ENCODE measurements at places on chromosomes 3 and 15.

DNA sequence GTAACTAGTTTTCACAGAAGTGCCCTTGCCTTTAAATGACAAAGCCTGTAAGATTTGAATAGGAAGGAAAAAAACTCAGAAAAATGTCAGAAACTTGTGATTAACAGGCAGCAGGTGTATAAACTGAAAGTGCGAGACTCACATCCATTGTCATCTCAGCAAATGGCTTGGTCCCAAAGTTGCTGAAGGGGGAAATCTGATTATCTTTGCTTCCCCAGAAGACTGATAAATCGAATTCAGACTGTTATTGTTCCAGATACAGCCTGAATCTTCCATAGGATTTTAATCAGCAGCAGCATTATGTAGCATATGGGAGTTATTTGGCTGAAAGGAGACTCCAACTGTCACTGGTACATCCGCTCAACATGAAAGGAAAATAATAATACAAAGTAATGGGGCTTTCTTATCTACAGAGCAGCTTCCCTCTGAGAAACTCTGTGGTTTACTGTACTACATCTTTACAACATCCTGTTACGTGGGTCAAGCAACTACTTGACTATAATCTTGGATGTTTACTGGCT lies 550.4 kb upstream of the CCDC54 start:
- no peak for DNase-seq

DNA sequence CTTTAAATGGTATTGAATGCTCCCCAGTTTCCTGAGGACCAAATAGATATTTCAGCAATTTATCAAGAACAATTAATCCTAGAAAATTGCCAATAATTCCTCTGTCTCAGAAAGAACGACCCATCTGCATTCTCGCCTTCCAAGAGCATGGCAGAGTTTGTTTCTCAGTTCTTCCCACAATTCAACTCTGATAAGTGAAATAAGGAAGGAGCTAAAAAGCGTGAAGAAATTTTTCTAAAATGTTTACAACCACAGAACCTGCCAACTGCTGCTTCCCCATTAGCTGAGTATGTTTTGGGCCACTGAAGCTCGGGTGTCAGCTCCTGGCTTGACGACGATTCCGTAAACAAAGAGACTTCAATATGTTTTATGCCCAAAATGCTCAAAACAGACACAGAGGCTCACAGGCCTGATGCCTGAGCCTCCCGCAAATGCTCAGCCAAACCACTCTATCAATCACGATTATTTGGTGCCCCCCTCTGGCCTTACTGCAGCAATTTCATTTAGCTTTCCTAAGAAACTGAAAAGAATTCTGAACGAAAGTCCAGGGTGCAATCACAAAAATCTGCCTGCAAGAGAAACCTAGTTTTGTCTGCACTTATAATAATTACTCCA lies 259.2 kb upstream of the CCDC54 start:
- no peak for DNase-seq

DNA sequence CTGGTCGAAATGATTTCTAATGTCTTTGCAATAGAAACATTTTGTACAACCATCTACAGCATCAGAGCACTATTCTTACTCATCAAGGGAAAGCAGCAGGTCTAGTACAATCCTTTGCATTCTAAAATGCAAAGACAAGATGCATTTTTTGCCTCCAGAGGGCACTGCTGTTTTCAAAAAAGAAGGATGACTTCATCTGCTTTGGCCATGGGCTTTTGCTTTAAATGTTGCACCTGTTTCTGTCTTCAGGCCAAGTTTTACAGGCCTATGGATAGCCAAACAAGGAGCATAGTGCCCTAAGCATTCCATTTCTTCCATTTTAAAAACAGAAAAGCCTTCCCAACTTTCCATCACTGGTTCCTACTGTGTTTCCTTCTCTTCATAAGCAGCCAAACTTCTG lies 3.4 kb downstream of the PARP9 start:
- peak; percentile 58 for DNase-seq

DNA sequence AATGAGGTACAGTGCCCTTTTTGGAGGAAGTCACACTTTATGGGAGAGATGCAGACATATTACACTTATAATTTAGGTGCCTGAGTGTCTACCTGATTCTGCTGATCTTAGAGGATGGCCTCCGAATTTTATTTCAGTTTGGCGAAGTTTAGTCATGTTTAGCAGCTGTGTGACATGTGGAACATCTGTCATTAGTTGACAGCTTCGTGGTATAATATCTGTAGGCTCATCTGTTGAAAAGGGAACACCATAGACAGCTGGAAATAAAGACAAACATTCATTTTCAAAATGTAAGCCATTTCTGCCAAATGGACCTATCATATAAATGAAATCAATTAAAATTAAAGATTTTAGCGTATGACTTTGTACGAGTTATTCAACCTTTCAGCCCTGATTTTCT lies 165.4 kb downstream of the CFAP20DC start:
- DNase-seq = no peak

DNA sequence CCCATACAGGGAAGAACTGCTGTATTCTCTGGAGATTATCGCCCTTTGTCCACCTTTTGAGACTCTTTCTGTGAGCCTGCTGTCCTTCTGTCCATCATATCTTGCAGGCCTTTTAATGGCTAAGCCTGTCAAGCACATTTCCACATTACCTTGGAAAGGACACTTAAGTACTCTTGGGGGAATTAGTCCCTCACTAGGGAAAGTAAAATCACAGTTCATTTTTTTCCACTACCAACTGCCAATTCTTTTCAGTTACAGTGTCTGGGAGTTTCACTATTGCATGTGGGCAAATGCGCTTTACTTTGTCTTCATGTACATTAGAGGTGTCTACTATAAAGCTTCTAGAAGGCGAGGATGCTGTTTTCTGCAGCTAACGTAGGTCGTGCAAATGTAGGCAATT lies 242.1 kb downstream of the NSUN3 start:
- no peak for DNase-seq

DNA sequence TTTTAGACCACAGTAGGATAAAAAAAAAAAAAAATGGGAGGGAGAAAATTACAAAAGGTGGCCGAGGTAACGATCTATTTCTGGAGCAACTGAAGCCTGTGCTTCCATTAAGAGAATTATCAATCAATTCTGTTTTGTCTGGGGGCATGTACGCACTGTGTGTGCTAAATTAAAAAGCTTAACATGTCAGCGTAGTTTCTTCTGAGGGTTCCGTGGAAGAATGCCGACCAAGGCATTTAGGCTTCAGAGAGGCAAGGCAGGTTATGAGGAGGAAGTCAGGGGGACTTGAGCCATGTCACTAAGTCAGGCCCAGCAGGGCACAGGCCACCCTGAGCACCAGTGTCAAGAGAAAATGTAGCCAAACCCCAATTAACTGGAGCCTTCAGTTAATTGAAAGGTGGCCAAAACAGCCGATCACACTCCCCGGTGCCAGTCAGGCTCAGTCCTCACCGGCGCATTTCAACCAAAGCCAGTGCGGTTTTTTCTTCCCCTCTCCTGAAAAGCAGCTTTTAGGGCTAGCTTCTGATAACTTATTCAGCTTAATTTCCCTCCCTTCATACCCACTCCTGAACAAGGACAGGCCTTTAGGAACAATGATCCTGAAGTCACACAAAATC lies 113.9 kb downstream of the MEGF11 start:
- DNase-seq = no peak

DNA sequence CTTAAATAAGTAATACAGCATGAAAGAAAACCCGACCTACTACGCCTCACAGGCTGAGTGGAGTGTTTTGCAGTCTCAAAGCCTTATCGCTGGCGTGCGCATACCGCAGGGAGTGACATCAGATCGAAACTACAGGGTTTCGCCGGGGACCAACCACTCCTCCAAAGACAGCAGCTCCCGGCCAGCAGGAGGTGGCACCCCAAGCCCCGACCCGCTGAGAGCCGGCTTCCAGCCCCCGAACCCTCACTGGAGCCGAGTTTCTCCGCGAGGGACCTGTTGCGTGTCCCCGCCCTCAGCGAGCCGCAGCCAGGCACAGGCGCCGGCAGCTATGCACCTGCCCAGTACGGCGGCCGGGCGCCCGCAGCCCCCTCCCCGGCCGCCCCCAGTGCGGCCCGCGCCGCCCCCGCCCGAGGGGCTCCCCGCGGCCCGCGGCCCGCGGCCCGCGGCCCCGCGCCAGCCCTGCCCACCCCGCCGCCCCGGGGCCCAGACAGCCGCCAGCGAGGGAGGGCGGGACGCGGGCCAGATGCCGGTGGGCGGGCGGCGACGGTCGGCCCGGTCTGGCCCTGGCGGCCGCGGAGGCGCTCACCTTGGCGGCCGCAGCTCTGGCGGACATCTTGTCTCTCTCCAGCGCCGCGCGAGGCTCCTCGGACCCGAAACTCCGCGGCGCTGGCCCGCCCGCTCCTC lies 710 bp downstream of the TJP1 start:
- DNase-seq = peak; percentile 50

DNA sequence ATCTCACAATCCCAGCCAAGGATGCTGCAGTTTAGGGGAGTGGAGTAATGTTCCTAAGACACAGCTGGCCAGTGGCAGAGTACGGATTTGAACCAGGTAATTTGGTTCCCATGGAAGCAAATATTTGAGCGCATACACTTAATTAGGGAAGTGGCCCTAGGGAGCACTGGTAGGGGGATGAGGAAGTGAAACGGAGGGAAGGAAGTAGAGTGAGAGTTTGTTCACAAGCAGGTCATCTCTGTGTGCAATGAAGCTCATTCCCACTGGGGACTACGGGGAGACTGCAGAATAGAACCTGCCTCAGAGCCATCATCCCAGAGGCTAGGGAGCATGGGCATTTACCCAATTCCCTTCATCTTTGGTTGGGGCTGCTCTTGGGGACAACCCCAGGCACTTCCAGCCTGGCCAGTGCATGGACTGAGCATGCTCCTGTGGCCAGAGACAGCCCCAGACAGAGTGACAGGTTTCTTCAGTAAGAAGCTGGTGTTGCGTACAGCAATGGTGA lies 317.2 kb upstream of the PROK2 start:
- DNase-seq = no peak

GRCh38 chr3:139557041-139557440 lies 17.5 kb upstream of the RBP1 start:
- no peak for DNase-seq

DNA sequence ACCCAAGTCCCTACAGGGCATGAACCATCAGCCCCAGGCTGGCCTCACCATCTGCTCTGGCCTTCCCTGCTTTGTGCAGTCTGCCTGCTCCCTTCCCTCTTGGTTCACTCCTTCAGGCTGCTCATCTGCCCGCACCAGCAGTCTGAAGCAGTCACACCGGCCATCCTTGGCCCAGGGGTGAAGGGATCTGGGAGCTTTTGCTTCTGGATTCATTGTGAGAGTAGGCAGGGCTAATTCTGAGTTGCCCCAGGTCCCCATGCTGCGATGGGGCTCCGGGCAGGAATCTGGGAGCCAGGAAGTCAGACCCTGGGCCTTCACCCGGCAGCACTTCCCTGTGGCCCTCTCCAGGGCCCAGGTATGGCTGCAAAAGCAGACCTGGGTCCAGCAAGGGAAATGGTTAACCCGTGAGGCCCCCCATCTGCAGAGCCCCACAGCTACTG lies 99.7 kb downstream of the VGLL4 start:
- DNase-seq = no peak

DNA sequence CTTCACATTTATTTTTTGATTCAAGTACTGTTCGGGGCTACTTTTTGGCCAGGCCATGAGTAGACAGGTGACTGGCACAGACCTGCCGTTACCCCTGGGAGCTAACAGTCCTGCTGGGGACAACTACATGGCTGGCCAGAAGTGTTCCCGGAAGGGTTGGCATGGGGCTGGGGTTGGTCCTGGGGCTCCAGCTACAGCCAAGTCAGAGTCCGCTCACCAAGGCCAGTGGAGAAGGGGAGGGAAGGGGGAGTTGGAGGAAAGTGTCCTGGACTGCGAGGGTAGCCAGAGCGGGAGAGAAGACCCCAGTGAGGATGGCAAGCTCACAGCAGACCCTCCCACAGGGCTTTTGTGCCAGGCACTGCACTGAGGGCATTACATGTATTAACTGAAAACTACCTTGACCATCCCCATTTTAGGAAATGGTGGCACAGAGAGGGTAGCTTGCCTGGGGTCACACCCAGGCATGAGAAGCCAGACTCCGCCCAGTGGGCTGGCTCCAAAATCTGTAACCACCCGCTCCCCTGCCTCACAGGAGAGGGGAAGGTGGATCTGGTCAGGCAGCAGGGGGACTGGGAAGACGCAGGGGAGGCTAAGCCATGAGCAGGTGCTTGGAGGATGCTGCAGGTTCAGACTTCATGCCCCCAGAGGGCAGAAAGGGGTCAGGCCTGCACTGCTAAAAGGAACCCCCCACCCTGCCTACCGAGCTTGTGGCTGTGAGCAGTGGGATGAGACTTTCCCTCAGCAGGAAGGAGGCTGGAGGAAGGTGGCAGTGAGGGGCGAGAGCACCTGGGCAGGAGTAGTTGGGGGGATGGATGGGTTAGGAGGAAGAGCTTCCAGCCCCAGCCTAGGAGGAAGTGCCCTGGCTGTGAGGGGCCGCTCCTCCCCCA lies 38.3 kb upstream of the ESYT3 start:
- no peak for DNase-seq

DNA sequence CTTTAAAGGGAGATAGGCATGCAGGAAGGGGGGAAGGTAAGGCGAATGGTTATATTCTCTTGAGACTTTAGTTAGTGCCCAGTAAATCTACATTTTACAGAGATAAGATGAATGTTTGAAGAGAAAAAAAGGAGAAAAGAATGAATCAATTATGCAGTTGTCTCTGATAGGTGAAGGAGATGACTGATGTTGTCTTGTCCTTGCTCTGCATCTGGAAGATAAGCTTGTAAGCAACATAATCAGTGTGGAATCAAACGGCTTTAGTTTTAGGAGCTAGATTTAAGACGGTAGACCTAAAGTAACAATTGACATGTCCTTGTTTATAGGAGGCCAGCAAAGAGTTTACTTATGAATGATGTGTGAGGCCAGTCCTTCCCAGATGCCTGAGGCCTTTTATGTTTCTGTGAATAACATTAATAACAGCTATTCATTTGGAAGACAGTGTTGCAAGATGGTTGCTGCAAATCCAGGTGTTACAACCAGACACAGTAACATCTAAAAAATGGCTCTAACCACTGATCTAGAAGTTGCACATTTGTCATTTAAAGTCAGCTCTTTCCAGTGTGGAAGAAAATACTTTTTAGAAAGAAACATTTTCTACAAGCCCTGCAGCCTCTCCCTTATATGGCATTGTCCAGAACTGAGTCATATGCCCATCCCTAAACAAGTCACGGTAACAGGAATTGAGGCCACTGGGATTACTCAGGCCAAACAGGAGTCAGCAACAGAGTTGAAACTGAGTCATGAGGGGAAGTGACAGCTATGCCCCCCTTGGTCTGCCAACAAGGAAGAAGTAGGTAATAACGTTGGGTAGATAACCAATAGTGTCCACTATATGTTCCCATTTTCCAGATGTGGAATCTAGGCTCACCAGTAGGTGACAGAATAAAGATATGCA lies 77.5 kb upstream of the FBN1 start:
- DNase-seq = no peak

DNA sequence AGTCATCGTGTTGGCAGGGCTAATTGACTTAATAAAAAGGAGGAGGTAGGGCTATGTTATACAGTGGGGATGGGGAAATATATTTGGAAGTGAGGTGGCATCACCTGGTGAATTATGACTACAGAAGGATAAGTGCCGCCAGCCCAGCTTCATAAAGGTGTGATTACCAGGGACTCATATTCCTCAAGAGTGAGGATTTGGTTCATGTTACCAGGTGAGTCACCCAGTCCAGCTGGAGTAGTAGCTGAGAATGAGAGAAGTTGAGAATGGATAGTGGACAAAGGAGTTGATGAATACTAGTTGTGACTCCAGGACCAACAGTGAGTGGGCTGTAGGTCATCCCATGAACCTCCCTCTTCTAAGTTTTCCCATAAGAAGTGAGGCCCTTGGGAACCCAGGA lies 143.0 kb upstream of the GALNT15 start:
- DNase-seq = no peak

Measured in stimulated activated naive CD8-positive, alpha-beta T cell treated with anti-CD3 and anti-CD28 coated beads, Interleukin-15, amount 100 ng/mL, for 72 hours (primary cell).